Brain microvascular endothelial cell (primary cell): ENCODE measurements at places on chromosomes 1 and 21.

- no peak for DNase-seq
Observed at GRCh38 chr1:19925342-19926070, 2.1 kb upstream of the PLA2G2E start.

GRCh38 chr1:149978547-149979023, 31.9 kb downstream of the OTUD7B start:
- DNase-seq: peak; percentile 14

GRCh38 chr1:16116002-16116401, 39.9 kb downstream of the EPHA2 start:
- no peak for DNase-seq

DNA sequence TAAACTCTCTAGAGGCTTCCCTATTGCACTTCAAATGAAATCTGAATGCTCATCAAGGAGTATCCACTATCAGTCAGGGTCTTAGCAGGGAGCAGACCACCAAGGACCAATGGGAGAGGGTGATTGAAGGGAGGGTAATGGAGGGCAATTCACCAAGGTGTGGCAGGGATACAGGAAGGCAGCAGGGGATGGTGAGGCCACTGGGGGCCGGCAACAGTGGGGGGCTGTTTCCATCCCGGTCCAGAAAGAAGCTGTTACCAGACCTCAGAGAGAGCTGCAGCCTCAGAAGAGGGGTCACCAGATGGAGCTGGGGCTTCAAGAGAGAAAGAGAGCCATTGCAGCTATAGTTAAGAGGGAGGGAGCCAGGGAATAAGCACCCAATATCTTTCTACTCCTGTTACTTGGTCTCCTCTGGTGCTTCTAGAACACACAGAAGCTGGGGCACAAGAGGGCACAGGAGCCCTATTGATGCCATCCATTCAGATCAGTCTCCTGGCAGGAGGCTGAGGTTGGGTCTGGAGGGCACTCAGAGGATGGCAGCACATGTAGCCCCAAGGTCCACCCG, 417.6 kb downstream of the PTPRU start:
- no peak for DNase-seq

DNA sequence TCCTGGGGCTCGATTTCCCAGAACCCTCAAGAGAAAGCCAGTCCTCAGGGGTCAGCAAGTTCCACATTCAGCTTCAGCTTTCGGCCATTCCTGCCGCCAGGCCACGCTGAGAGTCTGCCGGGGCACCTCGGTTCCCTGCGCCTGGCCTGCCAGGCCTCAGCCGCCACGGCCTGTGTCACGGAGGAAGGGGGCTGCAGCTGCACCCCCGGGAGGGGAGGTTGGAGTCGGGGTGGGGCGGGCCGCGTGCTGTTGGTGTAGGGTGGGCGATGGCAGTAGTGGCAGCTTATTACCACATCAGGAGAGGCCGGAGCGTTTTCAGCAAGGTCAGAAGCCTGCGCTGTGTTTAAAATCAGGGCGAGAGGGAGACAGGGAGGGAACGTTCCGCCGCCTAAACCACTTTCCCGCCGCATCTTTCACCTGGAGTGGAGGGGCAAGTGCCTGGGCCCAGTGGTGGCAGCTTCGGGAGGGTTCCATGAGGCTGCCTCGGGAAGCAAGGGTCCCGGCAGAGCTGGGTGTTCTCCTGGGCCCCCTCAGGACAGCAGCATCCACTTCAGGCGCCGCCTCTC, 68.5 kb upstream of the TRAPPC10 start:
- DNase-seq: no peak

DNA sequence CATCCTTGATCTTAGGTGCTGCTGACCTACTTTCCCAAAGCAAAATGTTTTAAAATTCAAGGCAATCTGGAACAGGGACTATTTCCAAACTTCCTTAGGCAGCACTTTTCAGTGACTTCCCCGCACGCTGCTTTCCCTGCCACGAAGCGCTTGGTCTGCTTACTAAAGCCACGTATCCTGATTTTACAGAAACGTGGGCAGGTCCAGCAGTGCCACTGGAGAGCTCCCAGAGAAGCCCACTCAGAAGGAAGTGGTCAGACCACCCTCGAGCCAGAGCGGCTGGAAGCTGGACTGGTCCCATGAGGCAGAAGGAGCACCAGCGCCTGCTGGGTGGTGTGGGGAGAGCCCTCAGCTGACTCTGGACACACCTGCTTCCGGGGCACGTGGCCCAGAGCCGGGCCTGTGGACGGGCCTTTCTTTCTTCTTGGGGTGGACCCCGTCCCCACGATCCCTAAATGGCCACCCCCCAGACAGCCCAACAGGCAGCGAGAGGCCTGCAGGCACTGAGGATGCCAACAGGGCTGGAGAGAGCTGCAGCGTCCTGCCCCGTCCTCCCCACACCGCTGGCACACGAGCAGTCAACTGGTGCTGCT, 23.2 kb downstream of the PTTG1IP start:
- no peak for DNase-seq

GRCh38 chr1:203555511-203556046, 61.6 kb downstream of the OPTC start:
- DNase-seq: no peak

DNA sequence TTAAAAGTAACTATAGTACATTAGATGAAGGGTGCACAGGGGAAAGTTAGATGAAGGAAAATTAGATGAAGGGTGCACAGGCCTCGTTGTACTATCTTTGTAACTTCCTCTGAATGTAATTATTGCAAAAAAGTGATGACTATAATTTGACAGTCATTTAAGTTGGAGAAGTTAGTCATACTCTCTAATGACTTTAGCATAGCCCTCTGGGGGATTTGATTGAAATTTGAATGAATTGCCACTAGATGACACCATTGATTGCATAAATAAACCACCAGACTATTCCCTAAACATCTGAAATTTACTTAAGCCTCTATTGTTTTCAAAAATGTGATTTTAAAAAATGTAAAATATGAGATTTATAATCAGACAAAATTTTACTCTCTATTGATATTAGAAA, 102.6 kb downstream of the TPR start:
- no peak for DNase-seq

- DNase-seq: no peak
Observed at GRCh38 chr1:39687243-39687642, 4.0 kb downstream of the HPCAL4 start.

DNA sequence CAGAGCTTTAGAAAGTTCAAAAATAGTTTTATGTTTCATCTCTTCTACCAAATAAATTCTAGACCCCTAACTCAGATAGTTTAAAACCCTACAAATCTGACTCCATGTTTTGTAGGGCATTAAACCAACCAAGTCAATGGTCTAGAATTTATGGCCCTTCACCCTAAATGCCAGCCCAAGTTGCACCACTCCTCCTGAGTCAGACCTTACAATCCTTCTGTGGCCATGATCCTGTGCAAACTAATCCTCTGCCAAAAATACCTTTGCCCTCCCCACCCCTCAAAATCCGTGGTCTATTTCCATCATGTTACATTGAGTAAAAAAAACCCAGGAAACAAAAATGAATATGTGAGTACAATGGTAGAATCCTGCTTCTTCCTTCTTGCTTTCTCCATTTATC, 179.3 kb downstream of the NR5A2 start:
- DNase-seq: no peak

- DNase-seq: peak; percentile 95
Observed at GRCh38 chr1:234987415-234988154, 141.1 kb downstream of the TOMM20 start.

DNA sequence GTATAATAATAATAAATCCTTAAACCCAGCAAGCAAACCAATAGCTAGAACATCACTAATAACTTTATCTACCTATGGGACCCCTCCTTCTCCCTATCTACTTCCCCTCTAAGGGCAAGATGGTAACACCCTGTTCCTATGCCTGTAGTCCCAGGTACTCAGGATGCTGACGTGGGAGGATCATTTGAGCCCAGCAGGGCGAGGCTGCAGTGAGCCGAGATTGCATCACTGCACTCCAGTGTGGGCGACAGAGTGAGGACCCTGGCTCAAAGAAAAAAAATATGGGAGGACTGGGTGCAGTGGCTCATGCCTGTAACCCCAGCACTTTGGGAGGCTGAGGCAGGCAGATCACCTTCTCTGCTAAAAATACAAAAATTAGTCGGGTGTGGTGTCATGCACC, 143.1 kb upstream of the SLC45A1 start:
- DNase-seq: no peak

- no peak for DNase-seq
Observed at GRCh38 chr1:38153778-38154470, 107.3 kb upstream of the POU3F1 start.

DNA sequence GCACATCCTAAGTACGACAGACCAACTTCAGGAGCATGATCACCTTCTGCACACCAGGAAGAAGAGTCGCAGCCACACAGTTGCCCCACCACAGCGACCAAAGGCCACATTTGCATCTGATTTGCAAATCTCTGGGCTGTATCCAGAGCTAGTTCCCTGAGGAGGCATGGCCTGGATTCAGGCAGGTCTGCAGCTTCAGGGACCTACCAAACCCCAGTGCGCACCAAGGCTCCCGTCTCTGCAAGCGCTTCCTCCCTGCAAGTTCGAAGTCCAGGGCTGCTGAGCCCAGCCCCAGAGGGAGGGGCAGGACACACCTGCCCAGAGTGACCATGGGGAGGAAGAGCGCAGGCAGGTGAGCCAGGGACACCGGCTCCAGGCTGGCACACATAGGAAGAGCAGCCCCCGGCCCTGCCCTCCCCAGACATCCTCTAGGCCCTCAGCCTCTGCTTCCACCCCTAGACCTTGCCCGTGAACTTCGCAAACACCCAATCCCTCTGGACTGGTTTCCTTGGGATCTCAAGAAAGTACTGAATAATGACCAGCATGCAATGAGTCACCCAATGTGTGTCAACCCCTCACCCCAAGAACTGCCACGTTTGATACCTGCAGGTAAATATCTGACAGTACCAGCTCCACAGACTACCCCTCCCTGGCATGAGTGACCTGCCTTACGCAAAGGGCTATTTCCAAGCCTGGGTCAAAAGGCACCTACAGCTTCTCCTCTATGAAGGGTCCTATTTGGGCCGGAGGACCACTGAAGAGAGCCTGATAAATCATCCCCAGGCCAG, 36.8 kb downstream of the CASZ1 start:
- no peak for DNase-seq

- no peak for DNase-seq
Observed at GRCh38 chr1:192546596-192547190, 28.9 kb upstream of the RGS1 start.

DNA sequence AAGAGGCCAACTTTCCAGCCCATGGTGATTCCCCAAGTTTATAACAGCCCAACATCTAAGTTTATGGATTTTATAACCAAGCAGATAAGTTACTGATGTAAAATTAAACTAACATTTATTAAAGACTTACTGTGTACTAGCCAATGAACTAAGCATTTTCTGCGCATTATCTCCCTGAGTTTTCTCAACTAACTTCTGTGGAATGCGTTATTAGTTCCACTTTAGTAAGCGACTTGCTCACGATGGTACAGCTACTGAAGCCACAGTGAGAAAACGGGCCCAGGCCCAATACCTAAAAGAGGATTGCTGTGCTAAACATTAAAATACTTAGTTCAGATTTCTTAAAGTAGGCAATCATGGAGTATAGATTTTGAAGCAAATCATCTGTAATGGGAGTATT, 61.0 kb downstream of the ZBTB18 start:
- no peak for DNase-seq

DNA sequence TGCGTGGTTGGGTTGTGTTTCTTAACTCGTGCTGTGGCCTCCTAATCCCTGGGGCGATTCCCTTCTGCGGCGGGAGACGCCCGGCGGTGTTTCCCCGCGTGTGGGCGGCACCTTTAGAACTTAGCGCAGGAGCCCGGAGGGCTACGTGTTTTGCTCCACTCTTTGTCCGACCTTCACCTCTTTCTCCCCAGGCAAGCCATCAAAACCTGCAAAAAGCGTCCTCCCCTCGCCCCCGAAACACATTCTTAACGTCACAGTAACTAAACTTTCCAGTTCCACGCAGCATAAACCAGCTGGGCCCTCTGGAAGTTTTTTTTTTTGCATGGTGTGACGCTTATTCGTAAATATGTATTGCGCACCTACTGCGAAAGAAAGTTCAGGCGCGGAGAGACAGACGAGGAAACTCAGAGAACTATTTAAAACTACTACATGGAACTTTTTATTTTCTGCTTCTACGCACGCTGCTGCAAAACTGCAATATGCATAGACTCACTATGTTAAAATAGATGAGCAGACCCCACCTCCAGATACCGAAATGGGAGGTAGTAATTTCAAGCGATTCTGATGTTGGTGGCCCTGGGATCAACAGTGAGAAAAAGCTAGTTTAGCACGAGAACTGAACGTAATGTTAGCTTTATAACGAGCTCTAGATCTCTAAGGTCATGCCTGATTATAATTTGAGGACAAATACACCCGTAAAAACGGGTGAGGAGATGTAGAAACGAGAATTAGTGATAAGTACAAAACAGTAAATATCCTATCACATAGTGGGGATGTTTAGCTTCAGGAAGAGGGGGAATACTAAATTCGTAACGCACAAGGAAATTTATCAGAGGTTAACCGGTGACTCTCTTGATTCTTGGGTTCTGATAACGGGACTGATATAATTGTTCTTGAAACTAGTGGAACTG, 920 bp downstream of the MTR start:
- peak; percentile 16 for DNase-seq

DNA sequence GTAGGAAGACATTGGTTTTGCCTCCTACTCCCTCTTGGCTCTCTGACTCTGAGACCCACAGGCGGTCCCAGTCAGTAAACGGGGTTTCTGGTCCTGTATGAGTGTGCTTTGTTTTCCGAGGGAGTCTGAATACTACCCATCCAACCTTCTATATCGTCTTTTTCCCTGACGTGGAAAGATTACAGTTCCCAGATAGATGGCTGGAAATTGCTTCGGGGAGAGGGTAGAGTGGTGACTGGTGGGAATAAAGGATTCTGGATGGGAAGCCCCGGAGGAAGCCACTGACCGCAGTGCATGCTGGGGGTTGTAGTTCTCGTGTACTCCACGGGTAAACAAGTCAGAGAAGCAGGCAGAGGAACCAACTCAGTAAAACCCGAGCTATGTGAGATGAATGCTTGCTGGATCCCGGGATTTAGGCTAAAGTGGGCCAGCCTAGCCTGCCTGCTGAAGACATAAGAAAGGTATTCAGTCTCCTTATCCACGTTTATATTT, 66.2 kb upstream of the IRF2BP2 start:
- DNase-seq: peak; percentile 75

DNA sequence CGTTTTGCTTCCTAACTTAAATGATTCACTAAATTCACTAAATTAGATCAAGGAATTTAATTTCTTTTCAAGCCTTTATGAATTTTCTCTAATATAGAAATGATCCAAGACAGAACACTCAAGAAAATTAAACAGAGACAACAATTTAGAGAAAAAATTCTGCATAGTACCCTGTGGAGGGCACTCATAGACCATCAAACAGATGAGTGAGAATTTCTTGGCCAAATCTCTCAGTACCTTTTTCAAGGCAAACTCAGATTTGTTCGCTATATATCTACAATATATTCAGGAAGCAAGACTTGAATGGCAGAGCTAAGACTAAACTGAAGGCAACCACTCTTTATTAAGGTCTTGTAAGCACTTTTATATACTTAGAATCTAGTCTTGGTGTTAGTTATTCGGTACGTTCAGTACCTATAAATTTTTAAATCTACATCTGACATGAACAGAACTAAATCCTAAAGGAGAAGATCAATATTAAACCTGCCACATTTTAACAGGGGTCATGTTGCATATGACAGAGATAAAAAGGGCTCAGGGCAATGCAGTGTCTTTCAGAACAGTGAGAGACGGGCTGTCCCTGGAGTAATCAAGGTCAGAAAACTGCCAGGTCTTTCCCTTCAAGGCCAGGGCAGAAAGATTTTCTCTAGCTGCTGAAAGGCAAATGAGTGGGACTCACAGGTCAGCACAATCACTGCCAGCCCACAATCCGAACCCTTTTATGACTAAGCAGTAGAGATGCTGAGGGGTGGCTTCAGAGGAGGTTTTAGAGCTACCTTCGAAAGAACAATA, 118.8 kb upstream of the TMPRSS15 start:
- DNase-seq: peak; percentile 14
